Activated CD4-positive, alpha-beta T cell treated with anti-CD3 and anti-CD28 coated beads for 36 hours (primary cell): ENCODE measurements at places on chromosomes 1 and 21.

DNA sequence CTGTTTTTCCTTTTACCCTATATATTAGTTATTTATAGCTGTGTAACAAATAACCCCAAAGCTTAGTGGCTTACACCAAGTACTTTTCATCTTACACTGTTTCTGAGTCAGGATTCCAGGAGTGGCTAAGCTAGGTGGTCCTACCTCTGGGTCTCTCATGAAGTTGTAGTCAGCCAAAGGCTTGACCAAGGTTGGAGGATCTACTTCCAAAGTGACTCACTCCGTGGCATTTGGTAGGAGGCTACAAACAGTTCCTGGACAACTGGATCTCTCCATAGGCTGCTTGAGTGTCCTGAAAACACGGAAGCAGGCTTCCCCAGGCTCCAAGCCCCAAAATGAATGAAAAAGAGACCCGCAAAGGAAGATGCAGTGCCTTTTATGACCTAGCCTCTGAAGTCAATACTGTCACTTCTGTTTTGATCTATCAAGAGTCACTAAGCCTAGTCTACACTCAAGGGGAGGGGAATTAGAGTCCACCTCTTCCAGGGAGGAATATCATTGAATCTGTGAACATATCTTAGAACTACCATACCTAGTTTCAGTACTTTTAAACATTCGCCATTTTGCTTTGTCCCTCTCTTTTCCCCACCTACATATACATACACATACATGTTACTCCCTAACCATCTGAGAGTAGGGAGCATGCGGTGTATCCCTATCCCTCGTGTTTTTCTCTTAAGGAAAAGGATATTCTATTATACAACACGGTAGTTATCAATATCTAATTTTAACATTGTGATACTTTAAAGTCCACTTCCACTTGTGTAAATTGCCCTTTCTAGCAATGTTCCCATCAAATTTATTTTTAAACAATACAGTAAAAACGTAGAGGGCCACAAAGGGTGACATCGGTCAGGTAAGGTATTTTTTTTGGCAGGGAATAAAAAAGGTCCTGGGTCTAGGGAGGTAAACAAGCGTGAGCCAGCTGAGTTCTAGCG lies 67.2 kb downstream of the SLC35A3 start:
- no peak for DNase-seq

GRCh38 chr21:35561116-35561515 lies 499.2 kb downstream of the SETD4 start:
- no peak for DNase-seq

DNA sequence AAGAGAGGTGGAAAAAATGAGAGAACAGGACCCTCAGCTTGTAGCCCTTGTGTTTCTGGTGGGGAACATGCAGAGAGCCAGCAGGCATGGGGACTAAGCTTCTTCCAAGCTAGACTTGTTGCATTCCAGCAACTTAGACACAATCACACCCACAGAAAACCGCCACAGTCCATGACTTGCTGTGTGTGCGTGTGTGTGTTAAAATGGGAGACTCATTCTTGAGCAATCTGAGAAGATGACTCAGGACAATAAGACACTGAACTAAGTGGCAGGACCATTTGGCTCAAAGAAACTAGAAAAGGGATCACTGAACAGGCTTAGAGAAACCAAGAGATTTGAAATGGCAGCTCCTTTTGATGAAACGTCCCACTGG lies 78.0 kb downstream of the HLX start:
- DNase-seq = no peak

DNA sequence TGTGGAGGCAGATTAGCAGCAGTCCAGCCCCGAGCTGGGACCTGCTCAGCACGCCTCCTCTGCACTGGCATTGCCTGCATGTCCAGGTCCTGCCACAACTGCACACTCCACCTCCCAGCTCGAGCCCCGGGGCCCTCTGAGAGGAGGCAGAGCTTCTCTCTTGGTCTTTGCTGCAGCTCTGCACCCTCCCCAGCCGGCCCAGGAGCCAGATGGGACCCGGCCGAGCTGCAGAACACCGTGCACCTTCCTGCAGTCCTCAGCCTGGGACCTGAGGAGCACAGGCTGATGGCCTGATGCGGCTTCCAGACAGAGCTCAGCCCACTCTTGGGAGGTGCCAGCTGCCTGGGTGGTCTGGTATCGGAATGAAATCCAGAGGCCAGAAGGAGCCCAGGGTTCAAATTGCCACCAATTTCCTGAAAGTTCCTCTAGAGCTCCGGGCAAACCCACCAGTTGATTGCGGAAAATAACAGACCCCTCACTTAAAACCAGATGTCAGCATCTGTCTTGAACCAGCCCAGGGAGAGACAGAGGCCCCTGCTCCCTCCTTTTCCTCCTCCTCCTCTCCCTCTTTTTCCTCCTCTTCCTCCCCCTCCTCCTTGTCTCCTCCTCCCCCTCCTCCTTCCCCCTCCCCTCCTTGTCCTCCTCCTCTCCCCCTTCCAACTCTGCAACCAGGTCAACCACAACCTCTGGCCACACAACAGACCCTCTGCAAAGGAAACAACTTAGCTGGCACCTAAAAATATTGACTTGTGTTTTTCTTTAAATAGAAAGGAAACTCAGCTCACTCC lies 10.6 kb upstream of the SPSB1 start:
- DNase-seq = peak; percentile 27

- peak; percentile 24 for DNase-seq
Observed at GRCh38 chr1:202592146-202592545, 118.1 kb downstream of the SYT2 start.

GRCh38 chr1:63888984-63889383 lies 115.2 kb downstream of the ROR1 start:
- DNase-seq = no peak

GRCh38 chr1:117646007-117646811 lies 40.4 kb downstream of the TENT5C start:
- DNase-seq = no peak

- DNase-seq = no peak
Observed at GRCh38 chr1:149927056-149927562, 494 bp downstream of the SF3B4 start.

GRCh38 chr1:3174487-3175247 lies 105.7 kb downstream of the PRDM16 start:
- DNase-seq = no peak
